ENCODE measurements at places on chromosomes 4 and X.

- no peak for DNase-seq
These were observed 37.1 kb downstream of the MAB21L2 start for GRCh38 chr4:150619042-150619441.

DNA sequence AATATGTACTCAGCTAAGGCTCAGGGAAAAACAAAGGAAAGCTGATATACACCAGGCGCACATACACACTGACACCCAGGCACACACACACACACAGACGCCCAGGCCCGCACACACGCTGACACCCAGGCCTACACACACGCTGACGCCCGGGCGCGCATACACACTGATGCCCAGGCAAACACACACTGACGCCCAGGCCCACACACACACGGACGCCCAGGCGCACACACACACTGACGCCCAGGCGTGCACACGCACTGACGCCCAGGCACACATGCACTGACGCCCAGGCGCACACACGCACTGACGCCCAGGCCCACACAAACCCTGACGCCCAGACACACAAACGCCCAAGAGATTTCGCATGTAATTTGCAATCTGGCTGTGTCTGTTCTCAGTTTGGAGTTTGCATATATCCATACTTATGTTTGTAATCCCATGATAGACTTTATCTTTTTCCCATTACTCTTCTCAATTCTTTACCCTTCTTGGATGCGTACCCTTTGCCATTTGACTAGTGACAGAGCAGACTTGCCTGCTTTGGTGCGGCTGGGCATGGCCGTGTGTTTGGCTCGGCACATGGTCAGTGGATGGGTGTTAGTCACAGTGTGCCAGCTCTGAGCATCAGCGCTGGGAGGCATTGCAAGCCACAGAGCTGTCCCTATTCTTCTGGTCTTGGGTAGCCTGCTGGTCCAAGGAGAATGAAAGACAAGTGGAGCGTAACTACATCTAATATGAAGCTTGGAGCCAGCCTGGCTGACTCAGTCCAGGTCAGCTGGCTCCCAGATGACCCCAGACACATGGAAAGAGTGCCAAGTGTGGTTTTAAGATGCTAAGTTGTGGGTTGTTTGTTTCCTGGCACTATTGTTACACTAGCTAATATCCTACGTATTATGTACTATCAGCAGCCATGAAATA is 632.4 kb upstream of the ZFP42 start:
- no peak for DNase-seq

DNA sequence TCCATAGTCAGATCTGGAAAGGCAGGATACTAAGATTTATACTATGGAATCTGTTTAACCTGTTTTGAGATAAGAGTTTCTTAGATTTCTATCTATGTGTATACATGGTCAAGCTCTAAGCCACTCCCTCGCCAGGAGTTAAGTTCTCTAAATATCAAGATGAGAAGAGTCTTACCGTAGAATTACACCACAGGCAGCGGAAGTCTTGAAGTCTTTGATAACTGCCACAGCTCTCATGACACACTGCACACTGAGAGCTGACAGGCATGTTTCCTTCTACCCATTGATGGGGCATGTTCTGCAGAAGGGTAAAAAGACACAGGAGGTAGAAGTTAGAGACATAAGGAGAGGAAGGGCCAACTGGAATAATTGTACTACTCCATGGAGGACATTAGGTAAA is 67.7 kb downstream of the DGKK start:
- DNase-seq: no peak

- no peak for DNase-seq
These were observed 44.1 kb downstream of the PPM1K start for GRCh38 chr4:88240297-88240714.

- DNase-seq: no peak
These were observed 127.8 kb downstream of the TET2 start for GRCh38 chr4:105274504-105274903.

GRCh38 chr4:99300934-99301333 is 10.1 kb upstream of the ADH1A start:
- DNase-seq: no peak

- no peak for DNase-seq
These were observed 27.3 kb downstream of the RPS6KA6 start for GRCh38 chrX:84160736-84161135.

DNA sequence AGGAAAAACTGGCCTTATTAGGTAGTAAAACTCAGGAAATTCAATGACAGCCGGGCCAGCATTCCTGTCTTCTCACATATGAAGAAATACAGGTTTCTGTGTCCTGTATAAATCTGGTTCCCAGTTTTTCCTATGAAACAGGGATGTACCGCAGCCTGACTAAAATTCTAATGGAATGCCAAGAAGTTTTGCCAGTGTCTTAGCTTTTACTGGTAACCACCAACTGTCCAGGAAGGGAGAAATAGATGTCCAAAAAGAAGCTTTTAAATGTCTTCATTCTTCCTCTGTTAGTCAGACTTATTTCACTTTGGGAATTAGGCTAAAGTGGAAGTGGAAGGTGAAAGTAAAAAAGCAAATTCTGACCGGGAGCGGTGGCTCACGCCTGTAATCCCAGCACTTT is 108.0 kb upstream of the TBL1X start:
- no peak for DNase-seq

DNA sequence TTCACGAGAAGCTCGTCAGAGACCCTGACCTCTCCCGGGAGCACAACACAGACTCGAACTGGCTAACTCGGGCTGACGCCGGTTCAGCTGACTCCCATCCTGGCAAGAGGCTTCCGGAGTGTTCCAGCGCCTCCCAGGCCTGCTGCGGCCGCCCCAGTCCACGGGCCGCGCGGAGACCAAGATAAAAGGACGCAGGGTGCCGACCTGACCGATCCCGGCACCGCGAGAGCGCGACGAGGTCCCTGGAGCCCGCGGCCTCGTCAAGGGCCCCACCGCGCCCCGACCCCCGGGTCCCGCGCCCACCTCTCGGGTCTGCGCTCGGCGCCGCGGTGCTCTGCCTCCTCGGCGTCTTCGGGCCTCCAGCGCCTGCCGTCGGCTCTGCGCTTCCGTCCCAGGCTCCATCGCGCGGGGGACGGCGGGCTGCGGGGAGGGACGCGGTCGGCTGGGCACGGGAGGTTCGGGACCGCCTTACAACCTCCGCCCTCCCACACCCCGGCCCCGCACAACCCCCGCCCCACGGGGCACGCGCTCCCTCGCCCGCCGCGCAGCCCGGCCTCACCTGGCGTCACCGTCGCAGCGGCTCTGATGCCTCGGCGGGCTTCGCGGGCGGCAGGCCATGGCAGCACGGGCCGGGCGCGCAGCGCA is 426 bp downstream of the SLBP start:
- DNase-seq: peak; percentile 52

- no peak for DNase-seq
These were observed 71.7 kb downstream of the PCYT1B start for GRCh38 chrX:24575496-24575895.

DNA sequence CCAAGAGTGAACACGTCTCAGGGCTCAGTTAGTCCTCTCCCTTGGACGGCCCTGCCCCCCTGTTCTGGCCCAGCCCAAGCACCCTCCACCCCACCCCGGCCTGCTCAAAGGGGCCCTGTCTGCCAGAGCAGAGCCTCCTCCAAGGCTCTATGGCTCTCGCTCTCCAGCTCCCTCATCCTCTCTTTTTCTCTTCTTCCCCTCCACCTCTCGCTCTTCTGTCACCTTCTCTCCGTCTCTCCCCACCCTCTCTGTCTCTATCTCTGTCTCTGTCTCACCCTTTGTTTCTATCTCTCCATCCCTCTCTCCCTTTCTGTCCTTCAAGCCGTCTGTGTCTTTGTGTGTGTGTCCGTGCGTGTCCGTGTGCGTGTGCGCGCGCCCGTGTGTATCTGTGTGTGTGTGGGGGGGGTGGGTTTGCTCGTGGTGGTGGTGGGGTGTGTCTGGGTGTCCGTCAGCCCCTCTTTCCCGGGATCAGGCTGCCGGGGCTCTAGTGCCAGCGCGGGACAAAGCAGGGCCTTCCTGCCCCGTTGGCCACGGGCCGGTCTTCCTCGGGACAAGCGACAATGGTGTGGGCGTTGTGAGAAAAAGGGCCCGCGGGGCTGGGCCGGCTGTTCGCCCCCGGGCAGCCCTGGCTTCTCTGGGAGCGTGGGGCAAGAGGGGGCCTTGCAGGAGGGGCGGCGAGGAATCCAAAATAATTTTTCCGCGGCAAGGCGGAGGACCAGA is 8.7 kb downstream of the FRG2 start:
- DNase-seq: no peak

DNA sequence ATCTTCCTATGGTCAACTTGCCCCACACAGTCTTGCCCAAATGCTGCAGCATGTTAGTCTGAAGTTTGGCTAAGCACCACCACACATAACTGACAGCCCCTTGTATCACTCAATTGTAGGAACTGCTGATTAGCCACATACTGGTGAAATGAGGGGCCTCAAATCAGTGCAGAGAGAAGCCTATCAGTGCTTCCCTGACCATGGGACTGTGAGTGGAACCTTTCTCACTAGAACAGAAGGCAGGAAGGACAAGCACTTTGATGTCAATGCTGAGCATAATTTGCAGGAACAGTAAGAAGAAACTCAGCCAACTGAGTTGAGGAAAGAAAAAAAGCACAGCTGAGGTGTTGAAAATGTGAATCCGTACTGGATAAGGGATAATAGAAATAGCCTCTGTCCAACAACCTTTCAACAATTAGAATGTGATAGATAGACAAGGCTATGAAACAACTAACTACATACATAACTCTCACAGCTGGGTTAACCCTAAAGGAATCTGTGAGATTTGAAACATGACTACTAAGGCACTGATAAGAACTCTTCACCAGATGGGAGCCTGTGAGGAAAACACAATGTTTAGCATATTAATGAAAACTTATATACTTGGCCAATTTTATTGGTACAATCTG is 136.6 kb upstream of the SH3RF1 start:
- no peak for DNase-seq

- no peak for DNase-seq
These were observed 107.0 kb downstream of the TRAPPC11 start for GRCh38 chr4:183766140-183766539.

- DNase-seq: no peak
These were observed 424.2 kb downstream of the FGF13 start for GRCh38 chrX:138287205-138287877.

DNA sequence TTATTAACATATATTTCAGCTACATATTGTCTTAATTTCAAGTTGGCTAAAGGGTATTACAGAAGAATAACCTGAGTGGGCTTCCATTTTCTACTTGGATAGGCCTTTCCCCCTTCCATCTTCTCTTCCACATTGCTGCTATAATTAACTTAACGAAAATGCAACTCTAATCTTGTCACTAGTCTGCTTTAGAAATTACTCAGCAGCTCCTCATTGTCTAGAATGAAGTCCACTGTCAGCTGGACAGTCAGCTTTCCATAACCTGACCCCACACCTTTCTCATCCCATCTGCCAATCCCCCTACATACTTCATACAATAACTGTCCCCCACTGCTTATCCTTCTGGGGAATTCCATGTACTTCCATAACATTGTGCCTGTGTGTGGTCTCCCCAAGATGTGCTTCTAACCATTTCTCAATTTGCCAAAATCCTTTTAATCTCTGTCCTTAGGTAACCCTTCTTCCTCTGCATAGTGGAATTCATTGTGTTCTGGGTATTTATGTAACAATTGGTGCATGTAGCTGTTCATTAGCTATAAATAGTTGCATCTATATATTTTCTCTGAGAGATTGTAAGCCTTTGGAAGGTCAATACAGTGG is 4.8 kb downstream of the MND1 start:
- no peak for DNase-seq

DNA sequence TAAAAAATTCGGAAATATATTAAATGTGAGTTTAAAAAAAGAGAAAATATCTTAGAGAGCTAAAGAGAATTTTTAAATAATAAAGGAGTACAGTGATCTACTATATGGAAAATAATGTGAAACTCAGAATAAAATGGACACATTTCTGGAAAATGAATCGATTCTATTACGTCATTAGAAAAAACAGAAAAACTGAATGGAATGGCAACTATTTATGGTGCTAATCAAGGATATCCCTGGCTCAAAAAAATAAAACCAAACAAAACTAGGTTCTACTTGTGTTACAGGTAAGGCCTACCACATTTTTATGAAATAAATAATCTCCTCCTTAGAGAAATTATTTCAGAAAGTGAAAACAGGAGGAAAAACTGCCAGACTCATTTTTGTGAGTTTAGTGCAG is 5.5 kb upstream of the SLC7A11 start:
- no peak for DNase-seq

- DNase-seq: no peak
These were observed 18.0 kb downstream of the HPSE start for GRCh38 chr4:83316459-83317165.

GRCh38 chr4:1623400-1623799 is 60.7 kb downstream of the FAM53A start:
- DNase-seq: no peak

GRCh38 chrX:36388901-36389300 is 469.4 kb downstream of the CFAP47 start:
- DNase-seq: no peak

DNA sequence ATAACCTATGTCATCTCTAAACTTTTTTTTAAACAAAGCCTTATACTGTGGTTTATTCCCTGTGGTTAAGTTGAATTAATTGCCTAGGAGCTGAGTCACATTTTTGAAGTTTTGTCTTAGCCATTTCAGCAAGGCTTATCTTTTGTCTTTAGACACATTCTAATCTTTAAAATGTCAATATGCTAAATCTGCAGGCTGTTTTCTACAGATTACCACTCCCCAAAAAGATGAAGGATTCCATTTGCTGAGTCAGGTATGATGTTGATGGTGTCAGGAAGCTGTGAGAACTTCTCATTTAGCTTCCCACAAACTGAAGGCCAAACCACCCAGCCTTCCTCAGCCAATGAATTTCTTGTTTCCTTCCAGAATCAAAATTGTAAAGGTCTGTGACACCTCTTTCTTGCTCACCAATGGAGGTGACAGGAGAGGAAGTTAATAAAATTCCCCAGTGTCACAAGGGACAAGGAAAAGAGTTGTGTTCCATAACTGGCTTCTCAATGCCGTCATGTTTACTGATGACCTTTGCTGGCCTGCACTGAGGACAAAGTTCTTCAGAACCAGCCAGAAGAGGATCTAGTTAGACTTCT is 3.7 kb upstream of the CXCL6 start:
- no peak for DNase-seq

- DNase-seq: no peak
These were observed 88.9 kb downstream of the COX7B2 start for GRCh38 chr4:46820154-46820553.

DNA sequence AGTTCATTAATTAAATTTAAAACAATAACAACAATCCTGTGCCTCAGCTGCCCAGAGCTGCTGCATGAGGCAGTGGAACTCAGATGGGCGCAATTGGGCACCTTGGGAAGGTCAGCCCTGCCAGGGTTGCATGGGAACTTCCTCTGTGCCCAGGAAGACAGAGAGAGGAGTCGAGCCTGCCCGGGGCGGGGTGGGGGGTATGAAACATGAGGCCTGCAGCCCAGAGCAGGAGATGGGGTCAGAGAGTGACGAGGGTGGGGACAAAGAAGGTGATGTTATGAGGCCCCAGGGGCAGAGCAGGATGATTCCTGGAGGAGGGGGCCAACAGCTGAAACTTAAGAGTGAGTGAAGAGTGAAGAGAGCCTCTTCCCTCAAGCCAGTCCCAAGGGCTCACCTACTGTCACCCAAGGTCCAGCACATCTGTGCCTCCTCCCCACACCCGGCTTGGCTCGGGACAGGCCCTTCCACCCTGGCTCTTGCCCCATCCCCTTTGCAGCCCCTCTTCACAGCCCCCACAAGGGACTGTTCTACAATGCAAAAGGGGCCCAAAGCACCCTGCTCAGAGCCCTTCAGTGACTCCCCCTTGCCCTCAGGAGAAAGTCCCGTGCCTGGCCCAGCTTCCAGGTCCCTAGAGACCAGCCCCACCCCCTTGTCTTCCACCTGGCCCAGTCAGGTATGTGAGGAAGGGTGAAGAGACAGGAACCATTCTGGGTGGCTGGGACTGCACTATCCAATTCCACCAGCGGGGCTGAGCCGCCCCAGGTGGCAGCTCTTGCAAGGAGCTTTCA is 31.4 kb downstream of the HMX1 start:
- DNase-seq: no peak

GRCh38 chr4:145171911-145172310 is 8.5 kb downstream of the OTUD4 start:
- no peak for DNase-seq

All from activated T-cell treated with anti-CD3 and anti-CD28 coated beads, Interleukin-2, amount 50 U/mL, for 72 hours (primary cell).